Esophagus squamous epithelium (tissue), 5 donors: ENCODE measurements at places on chromosomes 2 and 18. TPM values are rescaled to one million over a fixed set of nuclear protein-coding genes. Genes with fewer than 3 reads are reported as not detected.

DNA sequence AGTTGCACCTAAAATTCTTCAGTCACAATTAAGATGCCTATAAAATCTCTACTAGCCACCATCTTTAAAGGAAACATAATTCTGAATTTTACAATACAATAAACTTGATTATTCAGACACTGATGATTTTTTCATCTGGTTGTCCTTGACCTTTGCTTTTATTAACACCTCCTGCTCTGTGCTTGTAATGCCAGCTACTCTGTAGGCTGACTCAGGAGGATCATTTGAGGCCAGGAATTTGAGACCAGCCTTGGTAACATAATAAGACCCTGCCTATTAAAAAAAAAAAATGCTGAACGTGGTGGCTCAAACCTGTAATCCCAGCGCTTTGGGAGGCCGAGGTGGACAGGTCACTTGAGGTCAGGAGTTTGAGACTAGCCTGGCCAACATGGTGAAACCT is 38.3 kb downstream of the HAT1 start:
- H3K27me3 ChIP-seq, result no peaks in the 10 kb centered on the region
- no peaks in the 10 kb centered on the region for H3K36me3 ChIP-seq
- no peaks in the 10 kb centered on the region for H3K4me1 ChIP-seq
- no peak overlapping the region for H3K4me3 ChIP-seq
- no peak for DNase-seq

DNA sequence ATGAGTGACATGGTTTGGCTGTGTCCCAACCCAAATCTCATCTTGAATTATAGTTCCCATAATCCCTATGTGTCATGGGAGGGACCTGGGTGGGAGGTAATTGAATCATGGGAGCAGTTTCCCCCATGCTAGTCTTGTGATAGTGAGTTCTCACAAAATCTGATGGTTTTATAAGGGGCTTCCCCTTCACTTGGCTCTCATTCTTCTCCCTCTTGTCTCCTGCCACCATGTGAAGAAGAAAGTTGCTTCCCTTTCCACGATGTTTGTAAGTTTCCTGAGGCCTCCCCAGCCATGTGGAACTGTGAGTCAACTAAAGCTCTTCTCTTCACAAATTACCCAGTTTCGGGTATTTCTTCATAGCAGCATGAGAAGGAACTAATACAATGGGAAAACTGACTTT is 14.0 kb downstream of the DNAH7 start:
- no peaks in the 10 kb centered on the region for H3K27me3 ChIP-seq
- no peak overlapping the region for H3K27ac ChIP-seq
- H3K4me1 ChIP-seq, result no peaks in the 10 kb centered on the region
- no peak overlapping the region for H3K4me3 ChIP-seq

- no peaks in the 10 kb centered on the region for H3K36me3 ChIP-seq
- no peak overlapping the region for H3K4me3 ChIP-seq
- DNase-seq, result no peak
- no peak overlapping the region for H3K27ac ChIP-seq
These were observed 255.9 kb upstream of the SPRED2 start for GRCh38 chr2:65688141-65688886.

- H3K27me3 ChIP-seq, result no peaks in the 10 kb centered on the region
- no peaks in the 10 kb centered on the region for H3K4me1 ChIP-seq
- no peak overlapping the region for H3K27ac ChIP-seq
- DNase-seq, result no peak
- H3K4me3 ChIP-seq, result no peak overlapping the region
- no peaks in the 10 kb centered on the region for H3K36me3 ChIP-seq
These were observed 96.2 kb downstream of the MRPS9 start for GRCh38 chr2:105134081-105134480.

GRB14 gene
- 1.2 TPM for total RNA-seq

CKAP2L gene
- 4.3 TPM for total RNA-seq
